Effector CD4-positive, alpha-beta T cell (primary cell): ENCODE measurements at places on chromosomes 5 and 9.

GRCh38 chr5:139514486-139514856 lies 31.9 kb upstream of the STING1 start:
- no peak for DNase-seq

- DNase-seq = no peak
These were observed 680.7 kb downstream of the PRR16 start for GRCh38 chr5:121144764-121145163.

DNA sequence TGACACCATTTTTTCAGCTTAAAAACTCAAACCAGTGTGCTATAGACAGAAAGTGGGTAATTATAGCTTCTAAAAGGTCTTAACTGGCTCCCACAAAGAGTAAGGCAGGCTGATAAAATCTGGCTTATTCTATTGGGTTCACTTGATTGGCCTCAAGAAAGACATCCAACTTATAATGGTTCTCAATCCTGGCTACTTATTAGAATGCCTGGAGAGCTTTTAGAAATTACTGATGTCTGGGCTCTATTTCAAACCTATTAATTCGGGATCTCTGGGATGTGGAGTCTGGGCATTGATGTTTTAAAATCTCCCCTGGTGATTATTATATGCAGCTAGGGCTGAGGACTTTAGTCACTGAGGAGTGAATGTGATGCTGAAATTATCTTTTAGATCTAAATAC lies 188.0 kb downstream of the TARS1 start:
- DNase-seq = no peak

DNA sequence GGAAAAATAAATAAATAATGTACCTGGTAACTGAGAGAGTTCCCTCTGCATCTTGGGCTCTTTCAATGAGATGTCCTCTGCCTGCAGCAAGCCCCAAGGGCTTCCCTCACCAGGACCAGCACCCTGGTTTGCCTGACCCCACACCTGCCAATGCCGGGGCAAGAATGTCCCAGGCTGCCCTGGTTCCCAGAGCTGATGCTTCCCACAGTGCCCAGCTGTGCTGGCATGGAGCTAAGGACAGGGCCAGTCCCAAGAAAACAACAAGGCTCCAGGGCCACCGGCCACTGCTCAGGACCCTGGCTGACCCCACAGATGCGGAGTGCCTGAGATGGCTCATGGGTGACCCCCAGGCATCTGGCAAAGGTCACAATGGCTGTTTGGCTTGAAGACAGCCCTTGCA lies 123.5 kb downstream of the KCNIP1 start:
- DNase-seq = no peak

- no peak for DNase-seq
These were observed 418.8 kb downstream of the TLE4 start for GRCh38 chr9:79990536-79990935.
